Nephron progenitor cell (in vitro differentiated cells): ENCODE measurements at places on chromosomes 2 and 18.

- DNase-seq, result no peak
These were observed 49.5 kb upstream of the KIDINS220 start for GRCh38 chr2:8886876-8887275.

GRCh38 chr18:78751664-78752063 is 228.0 kb upstream of the SALL3 start:
- no peak for DNase-seq

- no peak for DNase-seq
These were observed 37.6 kb downstream of the RMC1 start for GRCh38 chr18:23540867-23541266.

- DNase-seq, result no peak
These were observed 12.3 kb downstream of the ARL6IP6 start for GRCh38 chr2:152730591-152731333.

DNA sequence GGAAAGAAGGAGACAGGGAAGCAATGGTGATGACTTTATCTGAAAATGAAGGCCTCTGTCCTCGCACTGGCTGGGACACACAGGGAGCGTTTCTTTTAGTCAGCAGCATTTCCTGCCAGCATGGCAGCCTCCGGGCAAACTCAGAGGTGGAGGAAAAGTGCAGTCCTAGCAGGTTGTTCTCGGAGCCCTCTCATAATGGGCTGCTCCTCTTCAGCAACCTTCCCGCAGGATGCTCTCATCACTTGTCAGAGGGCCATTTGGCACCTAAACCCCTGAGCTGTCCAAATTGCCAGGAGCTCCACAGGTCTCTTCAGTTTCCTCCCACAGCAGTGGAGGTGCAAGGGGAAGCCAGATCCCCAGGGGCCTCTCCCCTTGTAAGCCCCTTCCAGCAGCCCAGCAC is 6.2 kb downstream of the STK39 start:
- no peak for DNase-seq

DNA sequence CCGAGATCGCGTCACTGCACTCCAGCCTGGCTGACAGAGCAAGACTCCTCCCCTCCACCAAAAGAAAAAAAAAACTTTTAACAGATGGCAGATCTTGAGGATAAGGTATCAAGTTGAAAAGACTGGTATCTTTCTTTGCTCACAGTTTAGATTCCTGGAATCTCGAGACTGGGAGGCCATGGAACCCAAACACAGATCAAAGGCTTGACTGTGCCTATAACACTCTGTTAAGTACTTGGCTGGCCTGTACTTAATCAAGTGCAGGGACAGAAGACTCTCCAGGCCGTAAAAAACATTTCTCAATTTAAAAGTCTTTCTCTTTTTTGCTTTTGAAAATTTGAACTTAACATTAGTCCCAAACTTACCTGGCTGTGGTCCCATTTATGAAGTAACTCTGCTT is 107.1 kb upstream of the ZNF516 start:
- DNase-seq, result no peak

DNA sequence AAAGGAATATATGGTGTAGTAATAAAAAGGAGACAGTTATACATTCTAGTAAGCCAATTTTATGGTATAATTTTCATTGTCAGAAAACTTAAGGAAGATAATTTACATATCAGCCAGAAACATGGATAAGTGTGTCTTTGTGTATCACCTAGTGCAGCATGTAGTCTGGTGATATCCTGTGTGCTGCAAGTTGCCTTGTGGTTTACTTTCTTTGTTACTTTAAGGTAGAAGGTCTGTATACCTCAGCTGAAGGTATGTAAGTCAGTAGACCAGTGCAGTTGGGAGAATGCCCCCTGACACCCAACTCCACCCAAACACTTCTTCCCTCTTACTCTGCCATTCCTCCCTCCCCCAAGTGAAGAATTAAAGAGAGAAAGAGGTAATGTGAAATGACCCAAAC is 11.0 kb downstream of the GORASP2 start:
- no peak for DNase-seq

- DNase-seq, result no peak
These were observed 82.1 kb upstream of the CCDC141 start for GRCh38 chr2:179132076-179132475.

GRCh38 chr2:21640046-21640445 is 516.3 kb downstream of the TDRD15 start:
- no peak for DNase-seq

GRCh38 chr2:174729797-174730697 is 34.2 kb downstream of the CHRNA1 start:
- no peak for DNase-seq

GRCh38 chr2:65429786-65430602 is 2.4 kb downstream of the SPRED2 start:
- DNase-seq, result peak; percentile 32

GRCh38 chr2:23510471-23510870 is 125.5 kb downstream of the KLHL29 start:
- no peak for DNase-seq

DNA sequence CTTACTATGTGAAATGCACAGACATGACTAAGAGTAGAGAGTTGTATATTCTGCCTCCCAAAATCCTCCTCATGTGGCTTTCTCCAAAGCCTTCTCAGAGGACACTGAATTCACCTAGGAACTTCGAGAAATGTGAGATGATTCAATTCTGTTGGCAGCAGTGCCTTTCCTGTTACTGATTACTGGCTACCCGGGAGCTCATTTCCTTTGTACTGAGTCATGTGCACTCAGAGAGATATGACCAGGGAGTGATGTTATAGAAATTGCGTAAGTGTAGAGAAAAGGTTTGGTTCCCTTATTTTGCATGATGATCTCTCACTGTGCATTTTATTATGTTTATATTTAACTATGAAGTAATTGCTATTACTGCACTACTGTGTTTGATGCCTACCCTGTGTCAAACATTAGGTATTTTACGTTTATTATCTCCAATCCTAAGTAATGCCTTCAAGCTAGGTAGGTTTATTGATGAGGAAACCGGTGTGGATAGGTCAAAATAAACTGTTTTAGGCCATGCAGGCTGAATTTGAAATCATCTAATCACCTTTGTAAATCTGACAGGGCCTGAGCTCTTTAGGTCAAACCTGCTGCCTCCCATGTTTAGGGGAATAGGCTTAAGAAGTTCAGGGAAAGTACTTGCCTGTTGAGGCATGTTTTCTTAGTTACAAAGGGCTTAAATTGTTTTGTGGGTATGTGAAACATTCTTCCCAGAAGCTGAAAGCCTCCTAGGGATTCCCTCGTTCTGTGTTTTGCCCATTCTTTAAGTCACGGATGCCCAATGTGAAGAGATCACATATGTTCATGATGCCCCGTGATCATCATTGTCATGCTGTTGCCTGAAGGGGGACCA is 86.8 kb downstream of the FMNL2 start:
- no peak for DNase-seq

- DNase-seq, result no peak
These were observed 500.2 kb upstream of the TNP1 start for GRCh38 chr2:217360111-217360510.

- peak; percentile 52 for DNase-seq
These were observed 431 bp downstream of the FAM98A start for GRCh38 chr2:33598561-33599174.

- no peak for DNase-seq
These were observed 25.1 kb upstream of the GPR75 start for GRCh38 chr2:53884883-53885282.

GRCh38 chr2:233037078-233037477 is 4.6 kb downstream of the NEU2 start:
- no peak for DNase-seq

DNA sequence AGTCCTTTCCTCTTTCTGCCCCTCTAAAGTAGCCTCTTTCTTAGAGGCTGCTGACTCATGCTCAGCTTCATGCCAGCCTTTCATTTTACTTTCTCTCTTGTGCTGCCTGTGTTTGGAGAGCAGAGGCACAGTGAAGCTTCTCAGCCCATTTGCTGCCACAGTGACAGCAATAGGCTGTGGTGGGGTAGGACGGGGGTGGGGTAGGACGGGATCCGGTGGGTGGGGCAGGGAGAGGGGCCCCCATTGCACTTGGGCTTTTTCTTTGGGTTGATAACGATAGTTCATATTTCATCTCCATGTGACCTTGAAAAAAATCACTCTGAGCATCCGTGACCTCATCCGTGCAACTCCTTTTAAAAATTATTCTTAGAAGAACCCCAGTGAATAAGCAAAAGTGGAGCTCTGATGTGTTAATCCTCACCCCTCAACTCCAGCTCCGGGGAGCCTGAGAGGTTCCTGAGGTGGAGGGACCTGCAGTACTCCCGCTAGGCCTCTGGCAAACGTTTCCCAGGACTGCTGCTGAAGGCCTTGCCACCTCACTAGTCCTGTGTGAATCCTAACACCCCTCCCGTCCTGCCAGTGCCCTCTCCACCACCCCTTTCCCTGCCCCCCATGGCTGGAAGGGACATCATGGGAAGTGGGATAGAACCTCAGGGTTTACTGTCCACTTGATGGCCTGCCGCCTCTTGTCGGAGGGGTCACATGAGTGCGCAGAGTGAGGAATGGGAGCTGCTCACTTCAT is 70.8 kb downstream of the INPP4A start:
- DNase-seq, result no peak

DNA sequence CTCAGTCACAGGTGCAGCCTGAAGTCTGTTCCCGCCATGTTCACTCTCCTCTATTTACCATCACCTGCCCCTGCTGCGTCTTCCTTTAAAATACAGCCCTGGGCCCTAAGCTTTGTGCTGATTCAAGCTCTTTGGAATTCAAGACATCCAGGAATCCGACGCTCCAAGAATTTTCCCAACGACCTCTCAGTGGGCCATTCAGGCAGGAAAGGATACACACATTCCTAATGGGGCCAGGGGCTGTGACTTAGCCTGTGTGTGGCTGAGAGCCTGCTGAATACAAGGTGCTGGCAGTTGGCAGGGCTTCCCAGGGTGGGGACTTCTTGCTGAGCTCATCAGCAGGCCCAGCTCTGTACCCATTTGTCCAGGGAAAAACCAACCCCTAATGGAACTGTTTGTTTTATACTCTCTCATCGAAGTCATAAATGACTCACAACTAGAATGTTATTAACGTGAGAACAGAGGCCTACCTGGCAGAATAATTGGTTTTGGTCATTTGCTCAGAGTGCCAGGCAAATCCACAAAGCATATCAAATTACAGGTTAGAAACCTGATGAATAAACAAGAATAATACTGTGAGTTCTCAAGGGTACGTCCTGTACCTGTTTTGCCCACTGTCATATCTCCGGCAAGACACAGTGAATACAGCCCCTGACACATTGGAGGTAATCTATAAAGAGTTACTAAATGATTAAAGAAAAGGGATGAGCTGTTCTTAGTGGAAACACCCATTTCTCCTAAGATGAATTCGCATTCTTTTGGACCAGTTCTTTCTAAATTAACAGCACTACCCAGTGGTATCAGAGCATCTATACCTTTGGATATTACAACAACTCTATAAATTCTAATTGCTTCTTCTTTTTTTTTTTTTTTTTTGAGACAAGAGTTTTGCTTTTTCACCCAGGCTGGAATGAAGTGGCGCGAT is 12.6 kb upstream of the KCMF1 start:
- DNase-seq, result peak; percentile 48

DNA sequence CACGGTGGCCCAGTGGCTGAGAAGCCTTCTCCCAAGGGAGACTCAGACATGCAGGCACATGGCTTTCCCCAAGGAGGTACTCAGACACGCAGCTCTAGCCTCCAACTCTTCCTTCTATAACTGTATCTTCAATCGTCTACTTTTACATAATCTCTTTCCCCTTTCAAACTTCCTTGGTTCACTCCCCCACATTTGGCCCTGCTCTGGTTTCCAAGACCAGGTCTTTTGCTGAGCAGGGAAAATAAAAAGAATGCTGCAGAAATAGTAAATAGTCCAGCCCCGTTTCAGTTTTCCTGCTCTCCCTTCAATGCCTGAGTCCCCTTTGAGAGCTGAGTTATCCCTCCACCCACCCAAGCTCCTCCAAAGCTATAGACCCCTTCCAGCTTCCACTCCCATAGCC is 635.0 kb downstream of the ARHGAP15 start:
- no peak for DNase-seq

DNA sequence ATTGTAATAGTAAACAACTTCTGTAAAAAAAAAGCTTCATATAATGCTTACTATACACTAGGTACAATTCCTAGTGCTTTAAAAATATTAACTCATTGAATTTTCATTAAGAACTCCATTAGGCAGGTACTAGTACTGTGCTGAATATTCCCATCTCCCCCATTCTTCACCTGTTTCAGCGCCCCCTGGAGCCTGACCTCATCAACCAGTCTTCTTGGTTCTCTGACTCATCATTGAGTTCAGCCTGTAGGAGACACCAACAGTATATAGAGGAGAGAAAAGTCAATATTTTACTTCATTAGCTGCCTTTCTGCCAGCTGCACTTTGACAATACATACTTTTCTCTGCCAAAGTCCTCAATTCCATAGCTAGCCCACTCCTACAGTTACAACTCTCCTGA is 1009.9 kb upstream of the KLHL29 start:
- DNase-seq, result no peak

DNA sequence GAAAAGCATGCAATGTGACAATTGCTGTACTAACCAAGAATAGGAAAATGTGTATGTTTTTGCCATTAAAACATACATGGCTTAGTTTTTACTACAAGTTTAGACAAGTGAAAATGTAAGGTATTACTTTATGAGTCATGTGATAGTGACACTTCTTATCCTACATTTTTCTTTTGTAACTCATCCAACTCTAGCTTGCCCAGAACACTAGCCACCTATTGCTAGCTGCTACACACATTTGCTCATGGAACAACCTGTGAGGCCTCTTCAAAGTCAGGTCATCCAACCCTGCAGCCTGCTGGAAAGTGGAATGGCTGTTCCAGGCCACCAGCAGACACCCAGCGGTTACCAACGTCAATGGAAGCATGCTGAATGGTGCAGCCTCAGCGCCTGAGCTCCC is 1043.9 kb downstream of the TMEM182 start:
- no peak for DNase-seq

GRCh38 chr2:132797556-132797955 is 127.6 kb upstream of the LYPD1 start:
- DNase-seq, result no peak

GRCh38 chr2:53880756-53881155 is 21.0 kb upstream of the GPR75 start:
- no peak for DNase-seq

- no peak for DNase-seq
These were observed 641.7 kb upstream of the NRXN1 start for GRCh38 chr2:51673628-51674027.

GRCh38 chr2:206615417-206616089 is 26.7 kb upstream of the FAM237A start:
- DNase-seq, result no peak

DNA sequence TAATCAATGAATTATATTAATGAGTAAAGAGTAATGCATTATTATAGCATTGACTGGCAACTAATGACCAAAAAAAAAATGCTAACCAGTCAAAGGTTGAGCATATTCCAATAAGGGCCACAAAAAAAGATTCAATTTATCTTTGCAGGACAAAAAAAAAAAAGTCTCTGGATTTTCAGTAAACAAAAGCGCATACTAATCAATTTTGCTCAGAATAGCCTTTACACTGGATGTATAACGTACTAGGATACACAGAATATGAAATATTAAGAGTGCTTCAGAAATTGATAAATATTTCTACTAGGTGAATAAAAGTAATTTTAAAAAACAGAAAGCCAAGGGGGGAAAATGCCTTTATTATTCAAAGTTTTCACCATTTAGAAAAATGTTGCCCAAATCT is 74.4 kb downstream of the NBAS start:
- DNase-seq, result no peak

GRCh38 chr18:57131782-57132181 is 15.1 kb upstream of the BOD1L2 start:
- DNase-seq, result no peak
